ENCODE measurements at places on chromosomes 13 and 19. TPM values are rescaled to one million over a fixed set of nuclear protein-coding genes. Genes with fewer than 3 reads are reported as not detected.

FPR2 gene
- not detected for total RNA-seq

DNA sequence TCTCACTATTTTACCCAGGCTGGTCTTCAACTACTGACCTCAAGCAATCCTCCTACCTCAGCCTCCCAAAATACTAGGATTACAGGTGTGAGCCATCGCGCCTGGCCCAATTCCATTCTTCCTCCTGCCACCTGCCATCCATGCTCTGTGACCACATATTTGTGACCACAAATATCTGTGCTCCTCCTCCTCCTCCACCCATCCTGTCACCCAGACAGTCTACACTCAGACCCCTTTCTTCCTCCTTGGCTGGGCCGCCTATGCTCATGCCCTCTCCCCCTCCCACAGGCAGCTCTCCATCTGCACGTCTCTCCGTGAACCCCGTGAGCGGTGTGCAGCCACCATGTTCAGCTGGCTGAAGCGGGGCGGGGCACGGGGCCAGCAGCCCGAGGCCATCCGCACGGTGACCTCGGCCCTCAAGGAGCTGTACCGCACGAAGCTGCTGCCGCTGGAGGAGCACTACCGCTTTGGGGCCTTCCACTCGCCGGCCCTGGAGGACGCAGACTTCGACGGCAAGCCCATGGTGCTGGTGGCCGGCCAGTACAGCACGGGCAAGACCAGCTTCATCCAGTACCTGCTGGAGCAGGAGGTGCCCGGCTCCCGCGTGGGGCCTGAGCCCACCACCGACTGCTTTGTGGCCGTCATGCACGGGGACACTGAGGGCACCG lies 3.2 kb downstream of the EHD2 start:
- no peak overlapping the region for H3K27ac ChIP-seq
- DNase-seq = no peak
- H3K4me3 ChIP-seq = no peak overlapping the region
- H3K36me3 ChIP-seq = no peaks in the 10 kb centered on the region
- H3K27me3 ChIP-seq = no peaks in the 10 kb centered on the region

DNA sequence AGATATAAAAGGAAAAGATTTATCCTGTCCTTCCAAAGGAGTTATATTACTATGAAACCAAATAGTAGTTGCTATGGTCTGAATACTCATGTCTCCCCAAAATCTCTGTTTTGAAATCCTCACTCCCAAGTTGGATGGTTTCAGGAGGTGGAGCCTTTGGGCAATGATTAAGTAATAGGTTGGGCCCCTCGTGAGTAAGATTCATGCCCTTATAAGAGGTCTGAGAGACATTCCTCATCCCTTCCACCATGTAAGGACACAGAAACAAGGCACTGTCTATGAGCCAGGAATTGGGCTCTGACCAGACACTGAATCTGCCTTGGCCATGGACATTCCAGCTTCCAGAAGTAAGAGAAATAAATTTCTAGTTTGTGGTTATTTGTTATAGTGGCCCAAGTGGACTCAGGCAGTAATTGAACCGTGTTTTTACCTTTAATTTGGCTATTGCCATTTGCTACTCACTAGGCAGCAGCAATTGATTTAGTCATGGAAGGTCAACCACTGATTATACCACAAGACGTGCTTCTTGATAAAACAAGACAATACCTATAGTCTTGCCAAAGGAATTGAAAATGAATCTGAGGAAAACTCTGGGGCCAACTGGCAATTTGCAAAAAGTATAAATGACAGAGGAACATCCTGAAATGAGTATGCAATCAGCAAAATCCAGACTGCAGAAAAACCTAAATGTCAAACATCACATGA lies 717.4 kb upstream of the SPRY2 start:
- no peaks in the 10 kb centered on the region for H3K27me3 ChIP-seq
- H3K4me3 ChIP-seq = no peak overlapping the region

- peaks cover 11% of the 10 kb centered on the region for H3K4me1 ChIP-seq
- no peak overlapping the region for H3K27ac ChIP-seq
- no peak overlapping the region for H3K4me3 ChIP-seq
- peaks cover 73% of the 10 kb centered on the region for H3K36me3 ChIP-seq
Observed at GRCh38 chr19:41863209-41863931, 3.3 kb downstream of the RPS19 start.

TPTE2 gene
- not detected for total RNA-seq

Measured in H1 (cell line).